ENCODE measurements at places on chromosomes 6 and 20.

DNA sequence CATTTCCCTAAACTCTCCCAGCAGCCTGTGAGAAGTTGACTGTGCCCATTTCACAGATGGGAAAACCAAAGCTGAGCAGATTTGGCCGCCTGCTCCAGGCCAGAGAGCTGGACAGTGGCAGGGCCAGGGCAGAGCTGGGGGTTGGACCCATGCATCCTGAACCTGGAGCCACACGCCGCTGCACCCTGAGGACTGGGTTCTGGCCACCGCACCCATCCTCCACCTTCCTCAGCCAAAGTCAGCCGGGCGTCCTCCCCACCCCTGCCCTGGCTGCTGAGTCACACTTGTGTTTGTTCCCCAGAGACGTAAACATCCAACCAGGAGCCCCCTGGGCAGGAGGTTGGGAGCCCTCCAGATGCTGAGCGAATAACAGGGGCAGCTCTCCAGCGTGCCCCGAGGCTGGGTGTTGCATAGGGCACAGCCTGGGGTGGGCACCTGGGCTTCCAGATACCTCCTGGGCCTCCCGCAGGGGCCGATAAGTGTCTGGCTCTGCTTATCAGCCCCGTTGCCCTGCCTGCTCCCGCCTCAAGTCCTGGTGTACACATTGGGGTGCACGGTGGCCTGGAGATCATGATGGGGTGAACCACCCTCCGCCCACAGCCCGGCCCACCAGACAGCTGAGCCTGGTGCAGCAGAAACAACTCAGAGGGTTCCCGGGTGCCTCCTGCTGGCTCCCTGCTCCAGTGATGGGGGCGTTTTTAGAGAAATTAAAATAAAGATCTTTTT, 23.8 kb downstream of the RBM38 start:
- no peak for DNase-seq

- no peak for DNase-seq
Measured at GRCh38 chr6:90038961-90039653, 144.8 kb downstream of the GJA10 start.

- DNase-seq: no peak
Measured at GRCh38 chr6:14443629-14444268, 326.2 kb downstream of the CD83 start.

DNA sequence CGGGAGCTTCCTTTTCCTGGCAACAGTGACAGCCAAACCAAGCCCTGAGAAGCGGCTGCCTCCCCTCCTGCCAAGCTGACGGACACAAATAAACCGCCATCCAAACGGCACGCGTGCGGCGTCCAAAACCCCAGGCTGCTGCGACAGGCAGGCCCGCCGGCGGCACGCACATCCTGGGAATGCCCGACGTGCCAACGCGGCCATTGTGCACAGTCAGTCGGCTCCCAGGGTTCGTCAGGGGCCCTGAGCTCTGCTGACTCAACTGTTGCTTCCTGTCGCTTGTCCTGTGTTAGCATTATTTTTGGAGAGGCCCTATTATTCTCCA, 6.8 kb downstream of the JAG1 start:
- peak; percentile 44 for DNase-seq

DNA sequence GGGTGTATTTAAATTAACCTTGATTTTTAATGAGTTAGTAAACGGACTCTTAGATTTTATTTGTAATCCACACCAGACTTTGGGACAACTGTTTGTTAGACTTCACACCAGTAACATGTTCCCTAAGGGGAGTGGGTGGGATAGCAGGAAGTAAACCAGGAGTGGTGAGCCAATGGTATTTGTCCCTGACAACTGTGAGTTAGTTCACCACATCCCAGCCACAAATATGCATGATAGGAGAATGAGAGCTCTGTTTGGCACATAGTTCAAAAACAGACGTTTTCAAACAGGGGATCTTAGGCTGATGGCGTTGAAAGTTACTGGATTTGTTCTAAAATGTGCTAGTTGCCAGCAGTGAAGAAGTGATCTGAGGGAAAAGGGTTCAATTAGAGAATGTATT, 18.7 kb upstream of the COL10A1 start:
- DNase-seq: peak; percentile 25
